ENCODE measurements at places on chromosomes 6 and 20.

- H3K4me1 ChIP-seq: no peaks in the 10 kb centered on the region
- no peak overlapping the region for H3K4me3 ChIP-seq
- no peak overlapping the region for H3K27ac ChIP-seq
- no peaks in the 10 kb centered on the region for H3K27me3 ChIP-seq
- no peaks in the 10 kb centered on the region for H3K36me3 ChIP-seq
Measured at GRCh38 chr6:116062496-116062895, 1.8 kb upstream of the FRK start.

GRCh38 chr6:152952866-152953509 is 29.9 kb downstream of the FBXO5 start:
- H3K27me3 ChIP-seq: no peaks in the 10 kb centered on the region
- no peak overlapping the region for H3K27ac ChIP-seq
- H3K4me1 ChIP-seq: no peaks in the 10 kb centered on the region
- H3K4me3 ChIP-seq: no peak overlapping the region
- no peak for DNase-seq
- no peaks in the 10 kb centered on the region for H3K36me3 ChIP-seq

GRCh38 chr20:37518606-37519507 is 2.2 kb upstream of the NNAT start:
- H3K4me1 ChIP-seq: peaks cover 49% of the 10 kb centered on the region
- no peak for DNase-seq
- no peaks in the 10 kb centered on the region for H3K27me3 ChIP-seq
- H3K27ac ChIP-seq: no peak overlapping the region

DNA sequence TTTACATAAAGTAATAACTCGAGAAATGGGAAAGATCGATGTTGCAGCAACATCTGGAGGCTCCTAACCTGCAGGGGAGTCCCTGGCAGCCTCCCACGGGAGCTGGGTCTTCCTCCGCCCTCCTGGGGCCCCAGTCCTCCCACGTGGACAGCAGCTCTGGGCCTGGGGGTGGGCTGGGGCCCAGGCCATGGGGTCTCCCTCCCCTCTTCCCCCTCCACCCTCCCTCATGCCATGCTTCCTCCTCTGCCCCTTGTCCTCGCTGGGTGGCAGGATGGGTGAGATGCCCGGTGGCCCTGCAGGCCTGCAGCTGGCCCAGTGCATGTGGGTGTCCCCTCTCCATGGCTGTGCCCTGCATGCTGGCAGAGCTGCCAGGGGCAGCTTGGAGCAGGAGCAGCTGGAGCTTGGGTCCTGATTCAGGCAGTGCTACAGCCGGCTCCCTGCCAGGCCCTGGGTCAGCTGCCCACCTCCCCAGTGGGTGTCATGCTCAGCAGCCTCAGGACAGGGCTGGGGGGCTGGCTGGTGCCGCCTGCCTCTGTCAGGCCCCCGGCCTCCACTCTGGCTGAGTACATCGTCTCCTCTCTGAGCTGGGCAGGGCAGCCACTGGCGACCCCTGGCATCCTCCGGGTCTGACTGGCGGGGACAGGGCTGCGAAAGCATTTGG is 48.9 kb upstream of the BHLHE23 start:
- H3K27me3 ChIP-seq: no peaks in the 10 kb centered on the region
- no peak overlapping the region for H3K27ac ChIP-seq
- no peaks in the 10 kb centered on the region for H3K36me3 ChIP-seq
- H3K4me3 ChIP-seq: no peak overlapping the region
- no peak for DNase-seq
- H3K4me1 ChIP-seq: peaks cover 7% of the 10 kb centered on the region

- peak overlapping the region; percentile 95 for H3K27ac ChIP-seq
- H3K36me3 ChIP-seq: no peaks in the 10 kb centered on the region
- H3K27me3 ChIP-seq: no peaks in the 10 kb centered on the region
Measured at GRCh38 chr6:145813285-145814034, 1.1 kb downstream of the FBXO30 start.

DNA sequence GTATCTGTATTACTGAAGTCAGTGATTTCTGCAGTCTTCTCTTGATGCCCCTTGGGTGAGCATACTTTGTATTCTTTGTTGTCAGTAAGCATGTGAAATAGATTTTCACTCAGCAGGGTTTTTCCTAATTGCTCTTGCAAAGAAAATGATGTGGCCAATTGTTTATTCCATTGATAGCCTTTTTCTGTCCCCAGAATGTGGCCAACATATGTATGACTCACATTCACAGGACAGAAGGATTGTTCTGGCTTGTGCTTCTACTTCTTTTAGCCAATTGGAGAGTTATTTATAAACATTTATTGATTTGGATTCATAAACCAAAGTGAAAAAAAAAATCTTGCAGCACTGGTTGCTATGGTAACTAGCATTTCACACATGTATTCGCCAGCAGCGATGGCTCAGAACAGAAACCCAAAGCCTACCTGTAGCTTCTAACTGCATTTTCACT is 54.4 kb upstream of the RBM24 start:
- DNase-seq: no peak
- no peaks in the 10 kb centered on the region for H3K27me3 ChIP-seq
- H3K36me3 ChIP-seq: no peaks in the 10 kb centered on the region
- no peak overlapping the region for H3K27ac ChIP-seq
- H3K4me1 ChIP-seq: no peaks in the 10 kb centered on the region
- H3K4me3 ChIP-seq: no peak overlapping the region

DNA sequence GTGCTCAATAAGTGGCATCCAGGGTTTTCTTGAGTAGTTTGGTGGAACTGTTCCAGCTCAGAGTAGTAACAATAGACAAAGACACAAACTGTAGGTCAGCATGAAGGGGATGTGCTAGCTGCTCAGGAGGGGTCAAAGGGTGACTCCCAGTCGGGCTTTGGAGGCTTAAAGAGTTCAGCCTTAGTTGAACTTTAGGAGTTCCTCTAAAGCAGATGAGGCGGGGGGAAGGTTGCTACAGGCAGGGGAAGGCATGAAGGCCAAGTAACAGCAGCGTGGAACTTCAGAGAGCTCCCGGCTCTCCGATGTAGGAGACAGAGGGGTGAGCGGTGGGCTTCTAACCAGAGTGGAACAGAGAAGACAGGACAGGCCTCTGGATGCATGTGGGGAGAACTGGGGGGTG is 115.5 kb upstream of the CD93 start:
- no peaks in the 10 kb centered on the region for H3K36me3 ChIP-seq
- no peak for DNase-seq
- no peak overlapping the region for H3K4me3 ChIP-seq
- H3K4me1 ChIP-seq: peaks cover 49% of the 10 kb centered on the region
- H3K27ac ChIP-seq: no peak overlapping the region

DNA sequence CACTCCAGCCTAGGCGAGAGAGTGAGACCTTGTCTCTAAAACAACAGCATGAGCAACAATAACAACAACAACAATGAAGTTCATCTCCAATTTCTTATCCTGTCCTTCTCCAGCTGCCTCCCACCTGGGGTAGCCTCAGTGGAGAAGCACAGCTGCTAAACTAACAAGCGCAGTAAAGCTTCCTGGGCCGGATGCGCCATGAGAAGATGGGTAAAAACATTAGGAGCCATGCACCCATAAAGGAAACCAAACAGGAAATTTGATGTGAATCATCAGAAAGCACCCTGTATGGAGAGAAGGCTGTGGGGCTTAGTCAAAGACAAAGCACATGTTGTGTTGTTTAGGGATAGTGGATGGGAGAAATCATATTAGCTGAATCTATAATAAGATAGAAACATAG is 61.1 kb upstream of the CCN6 start:
- H3K27ac ChIP-seq: no peak overlapping the region
- H3K36me3 ChIP-seq: no peaks in the 10 kb centered on the region
- H3K27me3 ChIP-seq: no peaks in the 10 kb centered on the region
- H3K4me1 ChIP-seq: peaks cover 24% of the 10 kb centered on the region
- no peak for DNase-seq
- H3K4me3 ChIP-seq: no peak overlapping the region

DNA sequence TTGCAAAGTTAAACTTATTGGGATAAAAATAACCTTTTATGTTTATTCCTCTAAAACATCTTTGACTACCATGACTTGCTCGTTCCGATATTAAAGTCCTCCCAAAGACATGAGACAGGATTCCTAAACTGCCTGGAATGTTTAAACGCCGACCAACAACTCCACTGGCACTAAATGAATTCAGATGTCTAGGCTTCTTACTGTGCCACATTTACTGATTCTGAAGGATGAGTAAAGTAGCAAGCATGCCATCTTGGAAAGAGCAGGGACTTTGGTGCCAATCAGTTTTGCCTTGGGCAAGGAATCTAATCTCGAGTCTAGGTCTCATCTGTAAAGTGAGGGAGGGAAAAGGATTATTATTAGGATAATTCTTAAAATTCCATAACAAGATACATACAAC is 25.3 kb downstream of the MBOAT1 start:
- no peaks in the 10 kb centered on the region for H3K4me1 ChIP-seq
- no peak for DNase-seq
- H3K27me3 ChIP-seq: no peaks in the 10 kb centered on the region
- no peaks in the 10 kb centered on the region for H3K36me3 ChIP-seq

GRCh38 chr6:39843305-39844020 is 51.3 kb downstream of the DAAM2 start:
- no peaks in the 10 kb centered on the region for H3K36me3 ChIP-seq
- peaks cover 2% of the 10 kb centered on the region for H3K4me1 ChIP-seq
- H3K27me3 ChIP-seq: no peaks in the 10 kb centered on the region
- no peak for DNase-seq
- no peak overlapping the region for H3K4me3 ChIP-seq
